ENCODE measurements at places on chromosomes 2 and 18. TPM values are rescaled to one million over a fixed set of nuclear protein-coding genes. Genes with fewer than 3 reads are reported as not detected.

DNA sequence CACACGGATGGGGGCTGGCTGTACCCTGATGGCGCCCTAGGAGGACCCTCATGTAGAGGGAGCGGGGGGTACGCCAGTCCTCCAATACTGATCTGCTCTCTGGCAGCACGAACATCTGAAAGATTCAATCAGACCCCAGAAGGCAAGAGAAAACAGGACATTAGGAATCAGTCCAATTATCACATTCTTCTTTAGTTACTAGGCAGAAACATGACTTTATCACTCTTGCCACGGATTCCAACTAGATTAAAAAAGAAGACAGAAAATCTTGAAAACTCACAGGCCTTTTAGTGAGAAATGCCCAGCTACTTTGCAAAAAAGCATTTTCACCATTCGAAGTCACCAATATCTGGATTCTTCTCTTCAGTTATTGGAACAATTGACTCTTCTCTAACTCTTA, 68.4 kb downstream of the ID2 start:
- no peak for DNase-seq

- no peak for DNase-seq
Observed at GRCh38 chr2:239548451-239548871, 147.6 kb upstream of the HDAC4 start.

The GRHL1 gene
- total RNA-seq, result 2.5 TPM

The TBC1D8 gene
- total RNA-seq, result 27.3 TPM

The PLA2R1 gene
- 0.55 TPM for total RNA-seq

- no peak for DNase-seq
Observed at GRCh38 chr2:219087361-219087760, 26.6 kb upstream of the IHH start.

GRCh38 chr18:76353046-76353445, 142.0 kb downstream of the ZNF516 start:
- DNase-seq, result no peak
